ENCODE measurements at places on chromosomes 3 and 15.

- no peak for DNase-seq
These were observed 84.9 kb downstream of the ARNT2 start for GRCh38 chr15:80489030-80489594.

GRCh38 chr15:52710708-52711389, 31.7 kb upstream of the ATOSA start:
- no peak for DNase-seq

- DNase-seq = no peak
These were observed 67.9 kb downstream of the LRIG1 start for GRCh38 chr3:66432767-66433521.

GRCh38 chr3:12828751-12829150, 12.6 kb downstream of the RPL32 start:
- DNase-seq = no peak

DNA sequence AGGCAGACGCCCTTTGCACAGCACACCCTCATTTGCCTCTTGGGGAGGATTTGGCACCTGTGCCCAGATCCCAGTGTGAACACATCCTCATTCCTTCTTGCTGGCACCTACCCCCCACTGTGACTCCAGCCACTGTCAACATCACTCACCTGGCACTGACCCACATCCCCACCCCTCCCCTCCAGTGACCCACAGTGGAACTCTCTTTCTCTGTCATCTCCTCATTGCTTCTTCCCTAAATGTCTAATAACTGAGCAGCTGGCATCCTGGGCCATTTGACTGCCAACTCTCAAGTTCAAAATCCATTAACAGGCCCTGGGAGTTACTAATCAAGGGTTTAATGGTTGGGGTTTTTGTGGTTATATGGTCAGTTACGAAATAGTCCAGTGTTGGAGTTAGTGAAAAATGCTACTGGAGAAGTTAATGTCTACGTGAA, 14.4 kb downstream of the SNAPC5 start:
- DNase-seq = peak; percentile 95

DNA sequence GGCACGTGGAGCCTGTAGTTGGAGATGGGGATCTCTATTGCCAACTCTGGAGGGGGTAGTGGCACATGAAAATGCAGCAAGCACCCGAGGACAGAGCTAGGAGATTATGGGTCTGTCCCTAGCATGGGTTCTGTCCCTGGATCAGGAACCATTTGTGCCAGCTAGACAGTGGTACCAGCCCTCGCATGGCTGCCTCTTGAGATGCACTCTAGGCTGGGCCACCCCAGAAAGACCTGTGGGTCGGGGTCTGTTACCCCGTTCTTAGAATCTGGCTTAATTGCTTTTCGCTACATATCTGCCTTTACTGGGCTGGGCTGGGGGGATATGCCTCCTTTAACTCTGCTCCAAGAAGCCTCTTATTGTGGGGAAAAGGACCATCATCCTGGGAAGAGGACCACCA, 54.5 kb downstream of the EPHB1 start:
- DNase-seq = no peak

All from NCI-H69 (cell line).